ENCODE measurements at places on chromosomes 7 and 10.

DNA sequence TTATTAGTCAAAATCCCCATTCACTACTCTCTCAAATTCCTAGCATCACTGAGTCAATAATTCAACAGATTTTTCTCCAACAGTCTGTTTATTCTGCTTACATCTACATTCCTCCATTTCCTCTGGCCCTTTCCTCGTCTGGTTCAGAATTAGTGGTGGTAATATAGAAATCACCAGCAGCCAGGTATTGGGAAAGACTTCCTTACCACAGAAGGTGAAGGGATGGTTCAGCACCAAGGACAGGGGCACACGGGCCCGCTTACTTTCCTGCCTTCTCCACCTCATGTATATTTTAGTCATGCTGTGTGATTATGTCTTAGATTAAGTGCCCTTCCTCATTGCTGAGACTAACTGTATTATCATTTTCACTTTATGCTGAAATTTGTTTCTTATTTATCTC lies 70.4 kb upstream of the APBB1IP start:
- DNase-seq: no peak

GRCh38 chr10:116431598-116431997 lies 4.0 kb downstream of the PNLIPRP3 start:
- no peak for DNase-seq

DNA sequence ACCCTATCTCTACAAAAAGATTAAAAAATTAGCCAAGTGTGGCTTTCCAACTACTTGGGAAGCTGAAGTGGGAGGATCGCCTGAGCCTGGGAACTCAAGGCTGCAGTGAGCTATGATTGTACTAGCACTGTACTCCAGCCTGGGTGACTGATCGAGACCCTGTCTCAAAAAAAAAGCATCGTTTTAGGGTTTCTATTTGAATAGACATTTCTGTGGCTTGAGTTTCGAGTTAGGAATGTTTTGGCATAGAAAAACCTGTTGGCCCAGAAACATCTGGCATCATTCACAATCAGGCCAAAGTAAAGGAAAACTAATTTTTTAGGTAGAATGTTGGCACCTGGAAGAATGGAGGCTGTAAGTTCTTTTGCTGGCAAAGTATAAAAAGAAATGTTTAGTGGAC lies 72.4 kb downstream of the AUTS2 start:
- DNase-seq: no peak

DNA sequence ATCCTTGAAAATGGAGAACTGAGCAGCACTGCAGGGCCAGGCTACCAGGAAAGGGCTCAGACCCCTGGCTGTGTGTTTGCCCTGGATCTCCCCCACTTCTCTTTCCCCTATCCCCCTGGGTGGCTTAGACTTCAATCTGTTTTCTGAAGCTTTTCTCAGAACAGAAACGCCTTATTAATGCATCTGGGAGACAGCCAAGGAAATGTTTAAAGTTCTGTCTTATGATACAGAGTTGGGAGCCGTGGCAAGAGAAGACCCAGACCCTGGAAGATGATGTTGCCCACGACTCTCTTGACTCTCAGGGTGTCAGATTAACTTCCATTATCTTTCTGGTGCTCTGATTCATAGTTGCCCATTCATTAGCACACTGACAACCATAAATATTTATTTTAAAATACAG lies 107.1 kb downstream of the EBLN1 start:
- DNase-seq: no peak

GRCh38 chr7:6623589-6624245 lies 8.3 kb downstream of the ZNF853 start:
- no peak for DNase-seq

DNA sequence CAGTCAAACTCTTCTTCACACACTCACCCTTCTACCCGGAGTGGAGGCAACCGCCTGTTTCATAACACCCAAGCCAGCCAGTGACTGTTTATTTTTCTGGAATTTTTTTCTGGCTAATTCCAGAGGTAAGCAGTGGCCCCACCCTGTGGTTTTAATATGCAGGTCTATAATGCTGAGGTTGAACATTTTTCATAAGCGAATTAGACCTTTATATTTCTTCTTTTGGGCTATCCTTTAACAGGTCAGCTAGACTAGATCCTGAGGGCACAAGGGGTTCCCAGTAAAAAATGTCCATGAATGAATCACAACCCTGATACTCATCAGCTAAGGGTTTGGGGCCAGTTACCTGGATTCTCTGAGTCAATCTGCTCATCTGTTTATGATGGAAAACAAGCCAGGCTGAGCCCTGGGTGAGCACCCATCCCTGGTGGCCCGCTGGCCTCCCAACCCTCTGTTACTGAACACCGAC lies 76.2 kb downstream of the GRB10 start:
- DNase-seq: no peak

- DNase-seq: no peak
Observed at GRCh38 chr10:20644421-20644820, 252.7 kb downstream of the NEBL start.

GRCh38 chr10:127234306-127234800 lies 38.0 kb upstream of the INSYN2A start:
- DNase-seq: no peak

- DNase-seq: no peak
Observed at GRCh38 chr10:86062198-86062550, 304.4 kb downstream of the GRID1 start.

DNA sequence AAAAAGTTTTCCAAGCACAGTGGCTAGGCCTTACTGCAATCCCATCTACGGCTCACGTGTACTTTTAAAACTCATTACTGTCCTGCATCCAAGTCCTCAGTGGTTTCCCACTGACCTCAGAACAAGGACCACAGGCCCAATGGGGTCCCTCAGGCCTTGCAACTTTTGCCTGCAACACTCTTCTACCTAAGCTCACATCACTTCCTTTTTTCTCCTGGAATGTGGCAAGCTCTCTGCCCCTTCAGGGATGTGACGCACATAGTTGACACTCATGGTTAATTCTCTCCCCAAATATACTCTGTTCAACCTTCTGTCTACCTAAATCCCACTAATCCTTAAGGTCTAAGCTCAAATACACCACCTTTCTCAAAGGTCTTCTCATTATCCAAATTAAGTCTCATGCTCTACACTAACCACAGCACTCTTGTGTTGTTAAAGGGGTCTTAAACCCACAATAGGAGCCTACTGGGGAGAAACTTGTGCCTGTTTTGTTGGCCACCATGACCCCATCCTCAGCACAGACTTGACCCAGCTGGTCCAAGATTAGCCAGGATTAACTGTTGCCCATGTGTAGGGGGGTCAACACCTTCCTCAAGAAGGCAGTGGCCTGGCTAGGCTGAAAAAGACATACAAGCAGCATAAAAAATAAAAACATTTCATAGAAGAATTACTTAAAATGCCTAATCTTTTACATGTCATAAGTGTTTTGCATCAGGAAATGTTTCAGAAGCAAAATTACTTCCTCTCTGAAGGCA lies 15.2 kb downstream of the HNRNPF start:
- DNase-seq: no peak

GRCh38 chr7:139105484-139105883 lies 4.0 kb downstream of the ZC3HAV1 start:
- DNase-seq: no peak

- no peak for DNase-seq
Observed at GRCh38 chr7:100372256-100372655, 1.0 kb upstream of the PILRA start.

- no peak for DNase-seq
Observed at GRCh38 chr10:8245131-8245813, 190.8 kb downstream of the GATA3 start.

GRCh38 chr10:103574097-103575061 lies 80.9 kb downstream of the NEURL1 start:
- no peak for DNase-seq

- no peak for DNase-seq
Observed at GRCh38 chr7:37732888-37733287, 49.3 kb downstream of the GPR141 start.
